ENCODE measurements at places on chromosomes 1 and 21.

DNA sequence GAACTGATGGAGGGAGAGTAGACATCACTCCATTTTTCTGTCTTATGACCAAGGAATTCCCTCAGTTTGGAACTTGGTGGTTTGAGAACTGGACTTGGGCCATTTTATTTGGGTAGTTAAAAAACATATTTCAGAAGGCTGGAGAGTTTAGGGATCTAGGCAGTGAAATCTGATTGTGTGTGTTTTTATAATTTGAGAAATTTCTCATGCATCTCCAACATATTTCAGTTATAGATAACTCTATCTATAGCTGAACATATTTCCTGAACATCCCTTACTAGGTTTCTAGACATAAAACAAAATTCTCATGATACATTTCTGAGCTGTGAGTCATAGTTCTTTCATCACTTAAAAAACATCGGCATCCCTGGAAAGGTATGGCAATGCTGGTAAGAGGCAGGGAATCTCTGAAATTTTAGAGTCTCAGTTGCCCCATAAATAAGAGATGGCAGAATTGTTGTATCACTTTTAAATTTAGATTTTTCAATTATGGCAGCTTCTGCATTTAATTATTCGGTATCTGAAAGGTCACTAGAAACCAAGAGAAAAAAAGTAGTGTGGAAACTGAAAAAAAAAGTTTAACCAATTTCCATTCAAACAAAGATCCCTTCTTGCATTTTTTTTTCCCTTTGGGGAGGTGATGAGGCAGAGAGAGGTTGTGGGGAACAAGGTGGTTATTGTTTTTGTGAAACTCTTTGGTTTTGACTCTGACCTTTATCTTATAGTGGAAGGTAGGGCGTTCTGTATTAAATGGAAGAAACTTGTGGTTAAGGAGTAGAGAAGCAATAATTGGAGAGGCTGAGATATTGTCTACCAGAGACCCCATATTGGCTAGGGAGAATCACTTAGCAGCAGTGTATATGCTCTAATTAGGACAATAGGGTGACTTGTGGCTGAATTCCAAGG lies 102.9 kb downstream of the FASLG start:
- no peak for DNase-seq

GRCh38 chr1:1669468-1670440 lies 10.9 kb upstream of the CDK11B start:
- DNase-seq = no peak

DNA sequence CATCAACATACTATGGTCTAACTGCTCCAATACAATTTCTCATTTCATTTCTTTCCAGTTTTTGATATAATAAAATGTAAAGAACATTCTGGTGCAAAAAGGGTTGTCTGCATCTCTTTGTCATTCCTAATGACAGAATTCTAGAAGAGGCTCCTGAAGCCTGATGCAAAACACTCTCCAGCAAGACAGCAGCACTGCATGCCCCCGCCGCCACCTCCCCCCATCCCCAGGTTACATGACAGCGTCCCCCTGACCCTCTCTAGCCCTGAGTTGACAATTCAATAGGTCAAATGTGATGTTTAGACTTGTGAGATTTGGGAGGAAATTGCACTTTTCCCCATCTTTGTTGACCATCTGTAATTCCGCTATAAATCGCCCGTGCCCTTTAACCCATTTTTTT lies 64.6 kb upstream of the C1orf21 start:
- DNase-seq = no peak

- no peak for DNase-seq
Measured at GRCh38 chr1:21124846-21125245, 51.9 kb downstream of the EIF4G3 start.

Data from urinary bladder (tissue), 4 donors.